Bronchial epithelial cell (primary cell): ENCODE measurements at places on chromosomes 11 and 22. TPM values are rescaled to one million over a fixed set of nuclear protein-coding genes. Genes with fewer than 3 reads are reported as not detected.

The FREY1 gene
- total RNA-seq = 0.51 and 1.3 TPM in 2 replicates

The KDM2A gene
- 38.4 and 49.0 TPM in 2 replicates for total RNA-seq

DNA sequence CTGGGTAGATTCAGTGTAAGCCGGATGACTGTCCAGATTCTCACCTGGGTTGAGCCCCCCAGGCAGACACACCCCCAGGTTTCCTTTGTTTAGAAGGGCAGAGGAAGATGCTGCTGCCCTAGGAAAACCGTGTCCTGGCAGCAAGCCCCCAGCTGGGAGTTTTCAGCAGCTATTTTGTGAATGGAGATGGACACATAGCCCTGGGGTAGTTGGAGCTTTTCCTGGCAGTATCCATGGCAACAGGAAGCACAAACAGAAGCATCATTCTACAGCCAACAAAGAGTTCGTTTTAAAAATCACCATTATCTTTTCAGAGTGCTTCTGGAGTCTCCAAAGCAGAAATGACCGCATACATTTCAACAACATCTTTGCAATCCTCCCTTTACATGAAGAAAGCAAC lies 245.5 kb downstream of the BRD1 start:
- DNase-seq = no peak

GRCh38 chr11:123061403-123062157 lies at the start of gene HSPA8:
Gene HSPA8, minus strand, starts transcription at chr11:123062136. Its CDS starts 812 bp downstream, at chr11:123061324.
- DNase-seq = no peak

The C11orf52 gene
- 0.26 and 2.3 TPM in 2 replicates for total RNA-seq

GRCh38 chr11:8806974-8807373 lies 104.0 kb upstream of the AKIP1 start:
- DNase-seq = no peak
